ENCODE measurements at places on chromosomes 16 and 17.

DNA sequence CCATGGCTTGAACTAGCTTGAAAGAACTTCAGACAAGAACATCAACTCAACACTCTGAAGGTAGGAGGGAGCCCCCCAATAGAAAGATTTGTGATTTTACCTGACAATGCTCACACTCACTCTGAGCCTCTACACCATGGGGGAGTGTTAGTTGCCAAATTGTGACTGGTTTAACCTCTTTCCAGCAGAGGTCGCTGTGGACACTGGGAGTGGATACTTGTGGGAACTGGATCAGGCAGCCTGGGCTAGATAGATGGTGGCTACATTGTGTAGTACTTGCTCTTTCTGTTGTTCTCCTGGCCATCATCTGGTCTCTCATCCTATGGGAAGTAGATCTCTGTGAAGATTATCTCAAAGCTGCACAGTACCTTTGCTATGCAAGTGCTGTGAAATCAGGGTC is 2.9 kb downstream of the SMPD3 start:
- no peak for DNase-seq

- DNase-seq = no peak
Observed at GRCh38 chr17:64340557-64340956, 50.1 kb downstream of the PECAM1 start.

GRCh38 chr17:72514321-72514861 is 393.6 kb downstream of the SOX9 start:
- no peak for DNase-seq

- DNase-seq = no peak
Observed at GRCh38 chr16:72844225-72844920, 203.6 kb downstream of the ZFHX3 start.

DNA sequence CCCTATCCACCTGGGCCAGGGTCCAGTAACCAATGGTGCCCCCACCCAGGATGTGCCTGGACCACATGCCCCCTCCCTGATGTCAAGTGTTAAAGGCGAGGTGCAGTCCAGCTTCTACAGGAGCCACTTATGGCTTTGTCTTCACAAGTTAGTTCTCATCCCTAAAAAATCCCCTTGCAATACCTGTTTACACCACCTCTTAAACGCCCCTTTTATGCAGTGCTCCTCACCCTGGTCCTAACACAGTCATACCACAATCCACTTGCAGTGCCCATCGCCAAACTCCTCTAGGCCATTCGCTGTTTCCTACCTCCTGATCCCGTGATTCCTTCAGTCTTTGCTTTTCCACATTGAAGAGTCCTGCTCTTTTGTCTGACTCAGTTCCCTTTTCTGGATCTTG is 7.1 kb downstream of the GLYR1 start:
- no peak for DNase-seq

DNA sequence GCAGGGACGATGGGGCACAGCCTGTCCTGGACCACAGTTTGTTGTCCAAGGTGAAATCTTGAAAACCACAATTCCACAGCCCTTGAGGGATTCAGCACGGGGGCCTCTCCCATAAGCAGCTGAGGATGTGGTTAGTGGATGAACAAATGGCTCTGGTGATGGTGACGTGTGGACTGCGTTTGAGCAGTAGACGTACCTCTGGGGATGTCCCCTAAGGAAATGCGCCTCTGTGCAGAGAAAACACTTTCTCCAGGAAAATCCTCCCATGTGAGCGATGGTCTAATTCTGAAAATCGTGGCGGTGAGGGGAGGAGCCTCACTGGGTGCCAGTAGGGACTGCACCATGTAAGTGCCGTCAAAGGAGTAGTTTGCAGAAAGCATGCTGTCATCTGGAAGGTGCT is 2.7 kb upstream of the SEPTIN12 start:
- no peak for DNase-seq

GRCh38 chr16:31529937-31530312 is 2.2 kb downstream of the AHSP start:
- no peak for DNase-seq

GRCh38 chr16:2904100-2904921 is 7.4 kb upstream of the FLYWCH1 start:
- no peak for DNase-seq

GRCh38 chr17:52170963-52171572 is 12.6 kb upstream of the CA10 start:
- no peak for DNase-seq

- DNase-seq = no peak
Observed at GRCh38 chr16:48098472-48098871, 57.3 kb downstream of the ABCC12 start.

- DNase-seq = no peak
Observed at GRCh38 chr16:68291227-68291626, 19.5 kb downstream of the SLC7A6OS start.

GRCh38 chr16:78275420-78275819 is 176.0 kb downstream of the WWOX start:
- no peak for DNase-seq

GRCh38 chr17:42893359-42893758 is 7.2 kb upstream of the G6PC1 start:
- DNase-seq = no peak

DNA sequence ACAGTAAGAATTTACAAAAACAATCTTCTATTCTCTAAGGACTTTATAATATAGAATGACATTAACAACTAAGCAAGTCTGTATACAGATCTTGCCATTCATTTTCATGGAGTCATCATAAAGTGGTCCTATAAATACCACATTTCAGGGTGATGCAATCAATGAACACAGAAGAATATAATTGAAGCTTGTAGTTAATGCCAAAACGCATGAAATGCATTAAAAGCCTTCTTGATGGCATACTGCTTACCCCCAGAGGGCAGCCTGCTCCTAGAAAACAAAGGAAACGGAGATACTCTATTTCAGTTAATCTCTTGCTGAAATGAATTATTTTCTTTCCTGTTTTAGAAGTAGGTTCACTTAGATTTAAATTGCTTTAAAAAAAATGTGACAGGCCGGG is 45.2 kb upstream of the STAC2 start:
- no peak for DNase-seq

GRCh38 chr16:50539053-50539695 is 9.0 kb upstream of the NKD1 start:
- no peak for DNase-seq

DNA sequence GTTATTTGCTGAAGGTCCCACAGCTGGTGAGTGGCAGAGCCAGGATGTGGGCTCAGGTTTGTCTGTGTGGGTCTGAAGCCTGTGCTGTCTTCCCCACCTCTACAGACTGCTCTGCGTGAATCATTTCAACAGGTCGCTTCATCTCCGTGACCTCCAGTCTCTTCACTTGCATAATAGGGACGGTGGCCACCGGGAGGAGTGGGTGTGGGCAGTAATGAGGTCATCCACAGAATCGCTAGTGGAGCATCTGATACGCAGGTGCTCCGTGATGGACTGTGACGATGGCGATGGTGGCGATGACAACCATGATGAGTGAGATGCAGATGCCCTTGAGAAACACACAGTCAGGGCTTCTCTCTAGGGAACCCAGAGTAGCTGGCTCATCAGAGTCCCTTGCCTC is 120.2 kb downstream of the RAP1GAP2 start:
- no peak for DNase-seq

DNA sequence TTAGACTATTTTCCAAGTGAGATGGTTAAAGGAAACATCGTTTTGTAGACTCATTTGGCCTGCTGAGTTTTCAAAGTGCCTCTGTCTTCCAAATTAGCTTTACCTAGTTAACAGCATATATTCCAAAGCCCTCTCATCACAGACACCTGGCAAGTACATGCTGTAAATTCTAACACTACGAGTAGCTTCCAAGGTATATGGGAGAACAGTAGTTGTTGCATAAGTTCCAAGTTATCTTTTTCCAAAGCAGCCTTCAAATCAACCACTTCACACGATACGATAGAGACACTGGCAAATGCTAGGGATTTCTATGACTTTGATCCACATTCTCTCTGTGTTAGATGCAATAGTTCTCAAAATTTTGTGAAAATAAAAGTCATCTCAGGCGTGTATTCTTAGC is 299.3 kb downstream of the CNTNAP4 start:
- DNase-seq = no peak

DNA sequence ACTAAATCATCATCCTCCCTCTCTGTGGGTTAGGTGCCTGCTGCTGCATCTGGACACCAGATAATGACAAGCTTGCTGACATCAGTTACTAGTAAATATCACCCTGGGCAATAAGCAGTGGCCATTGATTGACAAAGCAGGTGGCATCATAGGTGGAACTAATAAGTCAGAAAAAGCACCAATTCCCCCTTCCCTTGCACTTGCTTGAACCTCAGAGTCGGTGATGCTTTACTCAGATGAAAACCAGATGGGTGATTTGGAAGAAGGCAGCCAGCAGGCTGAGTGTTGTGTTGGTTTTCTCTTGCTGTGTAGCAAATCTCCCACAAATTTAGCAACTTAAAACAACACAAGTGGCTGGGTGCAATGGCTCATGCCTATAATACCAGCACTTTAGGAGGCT is 146.9 kb upstream of the NOL11 start:
- DNase-seq = no peak

GRCh38 chr16:65933703-65934102 is 432.8 kb upstream of the CDH5 start:
- no peak for DNase-seq

DNA sequence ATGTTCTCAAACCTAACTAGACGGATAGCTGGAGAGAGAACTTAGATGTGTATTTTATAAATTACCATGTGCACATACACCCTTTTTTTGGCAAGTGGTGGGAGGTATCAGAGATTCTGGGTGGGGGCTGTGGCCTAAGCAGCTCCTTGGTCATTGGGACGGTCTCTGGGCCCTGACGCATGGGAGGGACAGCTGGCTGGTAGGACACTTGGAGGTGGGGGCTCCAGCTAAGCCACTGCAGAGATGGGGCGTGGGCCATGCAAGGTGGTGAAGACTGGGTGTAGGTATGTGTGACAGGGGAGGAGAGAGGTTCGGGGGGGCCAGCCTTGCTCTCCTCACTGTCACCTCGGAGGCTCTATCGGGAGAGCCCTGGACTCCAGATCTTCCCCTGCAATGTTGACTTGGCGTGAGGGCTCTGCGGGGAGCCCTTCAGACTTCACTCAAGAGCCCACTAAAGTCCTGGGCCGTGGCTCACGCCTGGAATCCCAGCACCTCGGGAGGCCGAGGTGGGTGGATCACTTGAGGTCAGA is 17.1 kb downstream of the C1QTNF1 start:
- no peak for DNase-seq

DNA sequence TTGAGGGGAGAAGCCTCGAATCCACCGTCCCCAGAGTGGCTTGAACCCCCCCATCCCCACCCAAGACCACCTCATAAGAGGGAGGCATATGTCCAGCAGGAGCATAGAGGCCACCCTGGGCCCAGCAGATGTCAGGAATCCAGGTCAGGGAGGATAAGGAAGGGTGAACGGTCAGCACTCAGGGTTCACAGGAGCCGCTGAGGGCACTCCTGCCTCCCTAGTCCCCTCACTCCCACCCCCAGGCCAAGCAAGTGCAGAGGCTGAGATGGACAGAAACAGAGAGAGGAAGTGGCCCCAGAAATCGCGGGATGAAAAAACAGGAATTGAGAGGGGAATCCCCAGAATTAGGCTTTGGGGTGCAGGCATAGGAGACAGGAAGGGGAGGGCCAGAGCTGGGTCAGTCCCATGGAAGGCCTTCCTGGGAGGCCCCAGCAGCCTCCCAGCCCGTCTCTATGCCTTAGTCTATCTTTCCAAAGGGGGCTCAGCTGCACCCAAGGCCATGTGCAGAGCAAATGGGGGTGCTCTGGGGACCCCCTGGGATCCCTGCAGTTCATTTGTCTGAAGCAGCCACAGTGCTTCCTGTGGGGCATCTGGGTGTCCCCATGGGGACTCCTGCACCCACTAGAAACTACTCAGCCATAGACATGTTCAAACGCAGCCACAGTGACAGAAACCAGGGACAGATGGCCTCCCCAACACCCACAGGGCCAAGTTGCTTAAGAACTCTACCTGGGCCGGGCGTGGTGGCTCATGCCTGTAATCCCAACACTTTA is 1.7 kb downstream of the CMTM3 start:
- DNase-seq = no peak

DNA sequence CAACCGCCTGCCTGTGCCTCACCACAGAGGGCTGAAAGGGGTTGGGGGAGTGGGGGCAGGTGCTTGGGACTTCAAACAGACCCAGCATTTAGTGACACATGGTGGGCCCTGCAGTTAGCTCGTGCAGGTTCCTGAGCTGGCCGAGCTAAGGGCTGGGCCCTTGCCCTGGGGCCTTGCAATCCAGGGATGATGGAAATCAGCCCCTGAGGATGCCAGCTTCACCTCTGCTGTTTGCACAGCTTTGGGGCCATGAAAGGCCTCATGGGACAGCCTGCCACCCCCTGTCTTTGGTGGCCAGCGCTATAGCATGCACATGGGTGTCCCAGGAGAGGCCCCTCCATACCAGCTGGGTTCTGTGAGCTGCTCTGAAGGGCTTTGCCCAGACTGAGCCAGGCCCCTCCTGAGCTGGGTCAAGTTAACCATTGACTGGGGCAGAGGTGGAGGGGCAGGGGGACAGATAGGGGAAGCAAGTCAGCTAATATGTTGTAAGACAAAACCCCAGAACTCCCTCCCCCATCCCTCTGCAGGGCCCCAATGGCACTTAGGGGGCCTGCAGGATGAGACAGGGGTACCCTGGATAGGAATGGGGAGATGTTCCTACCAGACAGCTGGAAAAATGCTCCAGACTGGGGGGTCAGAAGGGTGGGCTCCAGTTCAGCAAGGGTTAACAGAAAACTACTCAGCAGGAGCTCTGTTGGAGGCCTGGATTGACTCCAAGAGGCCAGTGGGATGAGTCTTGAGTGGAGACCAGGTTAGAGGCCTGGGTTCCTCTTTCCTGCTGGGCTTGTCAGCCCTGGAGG is 692 bp downstream of the PRR15L start:
- no peak for DNase-seq

DNA sequence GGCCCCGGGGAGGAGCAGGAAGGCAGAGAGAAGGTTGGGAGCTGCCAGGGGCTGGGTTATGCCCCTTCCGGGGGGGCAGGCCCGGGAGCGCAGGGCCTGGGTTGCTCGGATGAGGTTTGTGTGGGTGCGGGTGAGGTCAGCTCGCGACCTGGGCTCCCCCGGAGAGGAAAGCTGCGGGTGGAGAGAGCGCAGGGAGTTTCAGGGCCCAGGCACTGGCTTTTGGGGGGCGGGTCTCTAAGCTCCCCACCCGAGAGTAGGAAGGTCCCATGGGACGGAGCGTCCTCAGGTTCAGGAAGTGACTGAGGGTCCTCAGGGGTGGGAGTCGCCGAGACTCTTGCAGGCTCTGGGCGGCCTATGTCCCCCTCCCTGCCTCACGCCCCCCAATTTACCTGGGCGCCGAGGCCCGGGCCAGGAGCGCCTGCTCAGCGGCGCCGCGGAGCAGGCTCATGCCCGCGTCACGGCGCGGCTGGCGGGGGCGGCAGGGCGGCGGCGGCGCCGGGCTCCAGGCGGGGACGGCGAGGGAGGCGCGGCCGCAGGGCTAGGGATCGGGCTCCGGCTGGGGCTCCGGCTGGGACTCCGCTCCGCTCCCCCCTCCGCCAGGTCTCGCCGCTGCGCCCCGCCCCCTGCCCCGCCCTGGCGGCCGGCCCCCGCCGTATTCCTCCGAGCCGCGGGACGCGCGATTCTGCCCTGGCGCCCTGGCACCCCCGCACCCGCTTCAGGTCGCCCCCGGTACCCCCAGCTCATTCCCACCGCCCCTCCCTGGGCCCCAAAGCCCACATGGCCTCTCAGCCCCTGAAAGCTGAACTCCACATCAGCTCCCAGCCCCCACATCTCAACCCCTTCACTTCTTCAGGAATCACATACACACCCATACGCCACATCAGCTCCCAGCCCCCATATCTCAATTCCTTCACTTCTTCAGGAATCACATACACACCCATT is at the start of gene DOK4:
Gene DOK4, minus strand, starts transcription at position 578 of the 942 bp plus-strand sequence. CDS start 6,986 bp downstream, outside the sequence.
- no peak for DNase-seq

- DNase-seq = no peak
Observed at GRCh38 chr16:81112453-81112852, 16.3 kb upstream of the GCSH start.
